Melanocyte of skin (primary cell): ENCODE measurements at places on chromosomes 6 and 20. TPM values are rescaled to one million over a fixed set of nuclear protein-coding genes. Genes with fewer than 3 reads are reported as not detected.

Gene OR2J2
- total RNA-seq = not detected in 2 replicates

Gene RIN2
- total RNA-seq = 1.7 and 4.0 TPM in 2 replicates

Gene NCOA5
- 17.3 and 18.4 TPM in 2 replicates for total RNA-seq

Gene LST1
- not detected in 2 replicates for total RNA-seq

Gene AFDN
- 13.3 and 23.3 TPM in 2 replicates for total RNA-seq

Gene PRSS35
- under 0.01 TPM in 1 of 2 replicates, not detected in the other for total RNA-seq

Gene SMLR1
- not detected in 2 replicates for total RNA-seq

Gene APOM
- 0.33 and 0.62 TPM in 2 replicates for total RNA-seq

Gene DYNLRB1
- total RNA-seq = 82.9 and 87.8 TPM in 2 replicates

Gene UST
- total RNA-seq = 19.6 and 22.1 TPM in 2 replicates

Gene C20orf204
- 0.93 and 1.00 TPM in 2 replicates for total RNA-seq

Gene SCRT2
- not detected in 2 replicates for total RNA-seq

Gene PTCHD4
- total RNA-seq = 0.67 and 1.5 TPM in 2 replicates

Gene PTPRK
- 36.6 and 44.1 TPM in 2 replicates for total RNA-seq

Gene BANF2
- not detected in 2 replicates for total RNA-seq

Gene GHRH
- total RNA-seq = not detected in 2 replicates

Gene MAP3K5
- total RNA-seq = 1.3 and 2.2 TPM in 2 replicates

Gene NKX2-2
- total RNA-seq = not detected in 2 replicates

Gene NT5E
- 29.6 and 61.4 TPM in 2 replicates for total RNA-seq

Gene MUC21
- not detected in 2 replicates for total RNA-seq

Gene SRMS
- total RNA-seq = not detected in 2 replicates

Gene OXT
- not detected in 2 replicates for total RNA-seq

Gene DNAH8
- not detected in 2 replicates for total RNA-seq

Gene LPIN3
- total RNA-seq = 8.9 and 10.7 TPM in 2 replicates

Gene IYD
- not detected in 2 replicates for total RNA-seq

Gene RUNX2
- total RNA-seq = 1.1 and 1.7 TPM in 2 replicates

Gene NRSN1
- total RNA-seq = not detected in 2 replicates

Gene LSM2
- total RNA-seq = 41.0 and 43.6 TPM in 2 replicates

Gene RPL7L1
- 113 and 152 TPM in 2 replicates for total RNA-seq

Gene MYMX
- total RNA-seq = not detected in 2 replicates

Gene PPP1R3G
- total RNA-seq = under 0.01 TPM in 1 of 2 replicates, not detected in the other

Gene KHDC1L
- not detected in 2 replicates for total RNA-seq

Gene E2F1
- 9.8 and 11.4 TPM in 2 replicates for total RNA-seq

Gene HRH3
- total RNA-seq = not detected in 2 replicates
